Activated T-helper 2 cell treated with anti-CD3 and anti-CD28 coated beads, Interferon-gamma antibody, Interleukin-2, Interleukin-4, amounts not matched to agents 10 μg/mL and 5 μg/mL and 100 μg/mL, durations not matched to agents 14 hours and 24 hours and 36 hours (primary cell): ENCODE measurements at places on chromosomes 1 and 21. TPM values are rescaled to one million over a fixed set of nuclear protein-coding genes. Genes with fewer than 3 reads are reported as not detected.

DNA sequence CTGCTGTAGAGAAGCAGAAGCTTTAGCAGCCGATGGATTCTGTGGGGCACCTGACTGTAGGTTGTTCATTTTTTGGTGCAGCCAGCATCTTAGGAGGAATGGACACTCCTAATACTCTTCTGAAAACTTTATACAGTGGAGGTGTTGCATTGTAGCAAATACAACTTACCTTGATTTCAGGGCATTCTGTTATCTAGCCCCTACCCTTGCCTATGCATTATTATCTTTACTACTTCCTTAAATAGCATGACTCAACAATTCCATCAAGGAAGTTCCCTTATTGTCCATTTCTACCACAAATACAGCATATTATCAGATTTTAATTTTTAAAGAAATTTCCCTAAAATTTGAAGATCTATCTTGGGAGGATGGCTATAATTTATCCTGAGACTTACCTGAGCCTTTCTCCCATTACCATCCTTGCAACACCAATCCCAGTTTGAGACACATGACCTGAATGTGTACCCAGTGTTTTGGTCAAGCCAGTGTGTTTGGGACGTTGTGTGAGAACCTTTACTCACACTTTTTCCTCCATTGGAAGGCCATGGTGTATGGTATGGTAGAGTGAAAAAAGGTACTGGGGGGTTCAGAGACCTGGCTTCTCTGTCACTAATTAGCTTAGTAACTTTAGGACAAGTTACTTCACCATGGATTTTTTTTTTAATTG, 9.2 kb downstream of the POU2F1 start:
- H3K4me1 ChIP-seq: peaks cover 17% of the 10 kb centered on the region
- H3K36me3 ChIP-seq: peaks cover 3% of the 10 kb centered on the region
- no peak overlapping the region for H3K4me3 ChIP-seq
- no peaks in the 10 kb centered on the region for H3K27me3 ChIP-seq

Gene SPRR2E
- total RNA-seq: not detected in 2 replicates

GRCh38 chr1:212219679-212220463, 65.3 kb upstream of the PPP2R5A start:
- H3K36me3 ChIP-seq: no peaks in the 10 kb centered on the region
- peaks cover 2% of the 10 kb centered on the region for H3K27me3 ChIP-seq
- no peak for DNase-seq

DNA sequence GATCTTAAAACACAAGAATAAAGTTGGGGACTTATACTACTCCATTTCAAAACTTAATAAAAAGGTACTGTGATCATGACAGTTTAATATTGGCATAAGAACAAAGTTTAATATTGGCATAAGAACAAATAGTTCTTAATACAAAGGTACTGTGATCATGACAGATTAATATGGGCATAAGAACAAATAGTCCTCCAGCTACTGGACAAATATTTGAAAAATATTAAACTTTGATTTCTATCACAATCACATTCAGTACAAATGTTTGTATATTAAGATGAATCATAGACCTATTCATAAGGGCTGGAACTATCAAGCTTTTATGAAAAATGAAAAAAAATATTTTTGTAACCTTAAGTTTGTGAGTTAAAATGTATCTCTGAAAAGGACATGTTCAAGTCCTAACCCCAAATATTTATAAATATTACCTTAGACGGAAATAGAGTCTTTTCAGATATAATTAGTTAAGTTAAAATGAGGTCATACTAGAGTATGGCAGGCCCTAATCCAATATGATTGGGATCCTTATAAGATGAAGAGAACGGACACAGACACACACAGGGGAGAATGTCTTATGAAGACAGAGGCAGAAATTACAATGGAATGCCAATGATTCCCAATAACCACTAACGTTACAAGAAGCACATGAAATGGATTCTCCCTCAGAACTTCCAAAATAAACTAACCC, 79.1 kb upstream of the RGS1 start:
- H3K4me1 ChIP-seq: no peaks in the 10 kb centered on the region
- peaks cover 6% of the 10 kb centered on the region for H3K27me3 ChIP-seq
- no peak overlapping the region for H3K4me3 ChIP-seq
- DNase-seq: no peak
- no peaks in the 10 kb centered on the region for H3K36me3 ChIP-seq

GRCh38 chr21:40595806-40596205, 251.2 kb downstream of the DSCAM start:
- H3K27ac ChIP-seq: no peak overlapping the region
- no peaks in the 10 kb centered on the region for H3K4me1 ChIP-seq
- H3K36me3 ChIP-seq: no peaks in the 10 kb centered on the region
